ENCODE measurements at places on chromosomes 2 and 18. TPM values are rescaled to one million over a fixed set of nuclear protein-coding genes. Genes with fewer than 3 reads are reported as not detected.

GRCh38 chr2:132837769-132838168 is 167.8 kb upstream of the LYPD1 start:
- DNase-seq: no peak

DNA sequence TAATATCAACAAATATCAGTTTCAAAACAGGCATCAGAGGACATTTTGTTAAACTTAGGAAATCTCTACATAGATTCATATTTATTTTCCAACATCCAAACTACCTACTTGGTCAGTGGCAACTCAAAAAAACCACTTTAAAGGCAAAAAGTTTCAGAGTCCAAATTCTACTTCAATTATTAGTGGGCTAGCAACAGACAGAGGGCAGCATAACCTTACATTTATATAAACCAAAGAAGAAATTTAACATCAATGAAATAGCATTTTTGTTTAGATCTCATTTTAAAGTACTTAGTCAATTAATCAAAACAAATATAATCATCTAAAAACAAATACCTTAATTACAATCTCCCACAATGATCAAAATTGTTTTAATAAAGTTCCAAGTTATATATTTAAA is 33.3 kb downstream of the RTTN start:
- DNase-seq: no peak

DNA sequence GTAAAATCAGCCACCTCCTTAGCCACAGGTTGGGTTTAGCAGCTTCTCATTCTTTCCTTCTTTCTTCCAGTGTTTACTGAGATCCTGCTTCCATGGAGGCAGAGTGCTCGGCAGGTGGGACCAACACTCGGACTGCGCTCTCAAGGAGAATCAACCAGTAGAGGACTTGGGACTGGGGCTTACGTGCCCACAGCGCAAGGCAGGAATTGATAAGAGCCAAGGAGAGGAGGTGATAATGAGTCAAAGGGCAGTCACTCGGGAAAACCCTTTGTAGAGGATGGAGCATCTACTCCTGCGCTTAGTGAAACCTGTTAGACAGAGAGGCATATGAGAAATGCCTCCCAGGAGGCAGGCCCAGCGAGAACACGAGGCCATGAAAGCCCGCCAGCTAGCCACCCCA is 2.9 kb upstream of the MRO start:
- DNase-seq: no peak

DNA sequence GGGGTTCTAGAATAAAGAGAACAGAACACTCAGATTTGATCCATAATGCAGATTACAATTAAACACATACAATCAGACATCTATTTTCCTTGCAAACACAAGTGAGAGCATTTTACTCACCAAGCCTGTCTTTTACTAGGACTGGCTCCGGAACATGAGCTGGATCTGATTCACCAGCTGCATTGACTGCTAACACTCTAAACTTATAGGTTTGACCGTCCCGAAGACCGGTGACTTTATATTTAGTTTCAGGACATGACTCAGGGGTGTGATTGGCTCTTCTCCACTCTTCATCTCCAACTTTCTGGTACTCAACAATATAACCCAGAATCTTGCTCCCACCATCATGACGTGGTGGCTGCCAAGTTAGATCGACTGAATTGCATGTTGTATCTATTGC is 112.4 kb downstream of the PLEKHA3 start:
- no peak for DNase-seq

- DNase-seq: no peak
These were observed 67.1 kb downstream of the RAB31 start for GRCh38 chr18:9775178-9775577.

The IL1R2 gene
- 5.7 TPM for total RNA-seq

GRCh38 chr2:210713122-210713521 is 156.7 kb downstream of the CPS1 start:
- no peak for DNase-seq

DNA sequence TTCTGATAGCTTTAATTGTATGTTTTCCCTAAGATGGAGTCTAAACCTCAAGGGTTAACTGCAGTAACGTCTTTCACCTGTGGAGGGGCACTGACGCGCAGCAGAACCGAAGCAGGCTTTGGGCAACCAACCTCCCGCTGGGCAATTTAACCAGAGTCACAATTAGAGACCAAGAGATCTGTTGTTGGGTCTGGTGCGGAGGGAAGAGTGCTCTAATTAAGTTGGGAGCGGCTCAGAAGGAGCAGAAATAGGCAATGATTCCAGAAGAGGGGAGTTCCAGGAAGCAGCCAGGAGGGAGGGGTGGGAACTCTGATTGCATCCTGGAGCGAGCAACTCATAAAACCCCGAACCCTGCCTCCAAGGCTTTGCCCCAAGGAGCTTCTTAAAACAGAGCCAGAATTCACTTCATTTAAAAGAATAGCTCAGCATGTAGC is 245.8 kb downstream of the PAX3 start:
- DNase-seq: no peak

Data from sciatic nerve (tissue), 2 donors.